ENCODE measurements at places on chromosomes 5 and 9. TPM values are rescaled to one million over a fixed set of nuclear protein-coding genes. Genes with fewer than 3 reads are reported as not detected.
A peak's percentile ranks its signal among the peaks of the same experiment; 100 is the strongest.

ENHO gene
- 0.24 TPM for total RNA-seq

GRCh38 chr5:77356740-77357139, 135.4 kb downstream of the WDR41 start:
- ATAC-seq = peak; percentile 70

ZBTB26 gene
- total RNA-seq = 2.0 TPM

DNA sequence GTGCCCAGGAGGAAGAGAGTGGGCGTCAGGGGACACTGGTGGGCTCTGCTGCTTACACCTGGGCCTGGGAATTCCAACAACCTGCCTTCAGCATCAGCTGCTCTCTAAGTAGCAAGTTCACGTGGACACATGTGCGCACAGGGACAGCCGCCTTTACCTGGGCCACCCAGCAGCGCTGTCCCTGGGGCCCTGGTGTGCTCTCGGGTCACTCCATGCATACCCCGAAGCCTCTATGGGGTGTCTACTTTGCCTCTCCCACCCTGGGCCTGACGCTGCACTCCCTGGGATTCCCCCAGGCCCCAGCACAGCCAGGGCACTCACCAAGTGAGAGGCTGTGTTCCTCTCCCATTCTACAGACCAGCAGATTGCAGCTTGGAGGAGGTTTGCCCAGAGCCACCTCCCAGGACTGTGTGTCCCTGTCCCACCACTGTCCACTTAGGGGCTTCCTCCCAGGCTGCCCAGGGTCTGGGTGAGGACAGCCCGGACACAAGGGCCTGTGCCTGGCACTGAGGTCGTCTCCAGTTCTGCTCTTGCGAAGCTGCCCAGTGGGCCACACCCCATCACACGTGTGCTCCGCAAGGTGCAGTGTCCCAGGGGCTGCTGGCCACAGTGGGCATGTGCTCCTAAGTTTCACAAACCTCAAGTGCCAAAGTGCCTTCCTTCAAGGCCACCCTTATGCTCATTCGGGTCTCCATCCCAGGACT, 5.9 kb downstream of the NINJ1 start:
- no peak for ATAC-seq

PJA2 gene
- total RNA-seq = 39.2 TPM

DNA sequence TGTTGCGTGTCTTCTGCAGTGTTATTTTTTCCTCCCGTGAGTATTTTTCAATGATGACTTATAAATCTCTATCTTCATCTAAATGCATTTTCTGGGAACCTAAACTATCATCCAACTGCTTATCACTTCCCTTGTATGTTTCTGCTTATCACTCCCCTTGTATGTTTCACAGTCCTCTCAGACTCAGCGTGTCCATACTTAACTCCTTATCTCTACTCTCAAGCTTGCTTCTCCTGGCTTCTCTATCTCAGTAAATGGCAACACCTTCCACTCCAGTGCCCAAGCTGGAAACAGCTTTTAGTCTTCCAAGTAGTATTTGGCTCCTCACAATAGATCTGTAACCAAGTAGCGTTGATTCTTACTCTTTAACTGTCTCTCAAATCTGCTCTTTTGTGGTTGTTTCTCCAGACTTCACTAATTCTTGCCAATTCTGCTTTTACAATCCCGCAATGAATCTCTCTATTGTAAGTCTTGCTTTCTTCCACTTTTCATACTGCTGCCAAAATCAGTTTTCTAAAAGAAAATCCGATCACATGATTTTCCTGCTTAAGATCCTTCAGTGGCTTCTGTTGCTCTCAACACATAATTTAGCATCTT, 33.8 kb upstream of the TXNDC8 start:
- no peak for ATAC-seq

TIMD4 gene
- total RNA-seq = 0.20 TPM

GRCh38 chr5:172973127-172973916, 10.2 kb upstream of the ATP6V0E1 start:
- ATAC-seq = no peak

NOXA1 gene
- 5.5 TPM for total RNA-seq

ZFP37 gene
- 1.1 TPM for total RNA-seq

DNA sequence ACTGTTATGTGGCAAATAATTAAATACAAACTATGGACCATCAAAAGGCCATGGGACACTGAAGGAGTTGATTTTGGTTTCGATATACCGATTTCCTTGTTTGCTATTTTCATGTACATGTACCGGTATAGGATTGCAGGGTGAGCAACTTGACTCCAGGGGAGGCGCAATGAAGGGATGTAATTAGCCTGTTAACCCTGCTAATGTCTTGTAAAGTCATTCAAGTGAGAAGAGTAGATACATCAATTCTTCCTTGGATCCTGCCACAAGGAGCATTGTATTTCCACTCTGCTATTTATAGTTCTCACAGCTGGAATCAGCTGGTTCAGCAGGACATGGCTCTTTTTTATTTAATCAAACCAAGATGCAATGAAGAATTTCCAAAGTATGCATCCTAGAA, 102.0 kb downstream of the STK32A start:
- no peak for ATAC-seq

DNA sequence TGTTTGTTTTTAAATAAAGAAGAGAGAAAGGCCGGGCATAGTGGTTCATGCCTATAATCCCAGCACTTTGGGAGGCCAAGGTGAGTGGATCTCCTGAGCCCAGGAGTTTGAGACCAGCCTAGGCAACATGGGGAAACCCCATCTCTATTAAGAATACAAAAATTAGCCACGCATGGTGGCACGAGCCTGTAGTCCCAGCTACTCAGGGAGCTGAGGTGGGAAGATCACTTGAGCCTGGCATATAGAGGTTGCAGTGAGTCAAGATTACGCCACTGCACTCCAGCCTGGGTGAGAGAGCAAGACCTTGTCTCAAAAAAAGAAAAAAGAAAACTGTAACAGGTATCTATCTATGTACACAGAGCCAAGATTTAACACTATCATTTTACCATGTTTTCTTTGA, 34.2 kb upstream of the CDC42SE2 start:
- ATAC-seq = no peak

GRCh38 chr5:95879661-95880060, 57.1 kb upstream of the GLRX start:
- no peak for ATAC-seq

ADRB2 gene
- total RNA-seq = 2.8 TPM

SLC36A3 gene
- not detected for total RNA-seq

SLC2A6 gene
- 0.80 TPM for total RNA-seq

DNA sequence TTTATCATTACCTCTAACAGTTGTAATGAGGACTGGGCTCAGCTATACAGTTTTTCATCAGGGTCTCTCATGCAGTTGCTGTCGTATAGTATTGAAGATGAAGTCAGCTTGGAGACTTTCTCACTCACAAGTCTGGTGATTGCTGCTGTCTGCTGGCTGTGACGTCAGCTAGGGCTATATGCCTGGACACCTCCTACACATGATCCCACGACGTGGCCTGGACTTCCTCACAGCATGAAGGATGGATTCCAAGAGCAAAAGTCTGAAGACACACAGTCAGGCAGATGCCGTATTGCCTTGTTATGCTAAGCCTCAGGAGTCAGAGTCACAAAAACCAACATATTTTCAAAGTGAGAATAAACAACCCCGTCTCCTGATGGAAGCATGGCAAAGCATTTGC, 193.3 kb downstream of the LURAP1L start:
- ATAC-seq = no peak

UGT3A1 gene
- not detected for total RNA-seq

- no peak for ATAC-seq
Observed at GRCh38 chr9:112443200-112443599, 43.4 kb upstream of the KIAA1958 start.

DNA sequence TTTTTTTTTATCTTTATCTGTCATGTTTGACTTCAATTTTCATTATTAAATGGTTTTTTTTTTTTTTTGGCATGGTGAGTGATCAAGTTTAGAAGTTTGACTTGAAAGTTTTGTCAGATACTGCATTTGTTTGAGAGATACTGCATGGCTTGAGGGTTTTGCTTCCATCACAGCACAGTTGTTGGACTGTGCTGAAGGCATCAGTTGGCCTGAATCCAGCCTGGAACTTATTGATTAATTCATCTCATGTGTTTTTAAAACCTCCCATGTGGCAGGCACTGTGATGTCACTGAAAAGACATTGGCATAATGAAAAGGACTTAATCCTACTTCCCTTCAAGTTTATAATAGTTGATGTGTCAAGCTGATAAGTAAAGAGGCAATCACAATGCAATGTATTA, 128.4 kb downstream of the FGF10 start:
- no peak for ATAC-seq

- no peak for ATAC-seq
Observed at GRCh38 chr9:60545878-60546385, 368.3 kb upstream of the SPATA31A5 start.

- ATAC-seq = no peak
Observed at GRCh38 chr9:120443489-120443888, 136.5 kb downstream of the CDK5RAP2 start.

DNA sequence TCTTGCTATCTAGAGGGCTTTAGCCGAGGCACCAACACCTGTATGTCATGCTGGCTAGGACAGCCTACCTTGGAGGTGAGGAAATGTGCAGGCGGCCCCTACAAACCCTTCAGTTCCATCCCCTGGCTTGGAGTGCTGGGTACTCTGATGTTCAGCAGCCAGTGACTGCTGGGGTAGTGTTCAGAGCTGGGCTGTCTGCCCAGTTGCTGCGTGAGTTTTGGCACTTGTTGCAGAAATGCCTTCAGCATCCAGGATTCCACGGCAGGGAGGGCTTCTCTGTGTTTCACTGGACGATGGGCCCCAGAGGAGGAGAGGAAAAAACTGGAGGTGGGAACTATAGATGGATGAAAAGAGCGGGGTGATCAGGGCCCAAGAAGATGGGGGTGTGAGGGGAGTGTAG, 10.4 kb downstream of the SWI5 start:
- ATAC-seq = no peak

GRAMD2B gene
- 8.5 TPM for total RNA-seq

DNA sequence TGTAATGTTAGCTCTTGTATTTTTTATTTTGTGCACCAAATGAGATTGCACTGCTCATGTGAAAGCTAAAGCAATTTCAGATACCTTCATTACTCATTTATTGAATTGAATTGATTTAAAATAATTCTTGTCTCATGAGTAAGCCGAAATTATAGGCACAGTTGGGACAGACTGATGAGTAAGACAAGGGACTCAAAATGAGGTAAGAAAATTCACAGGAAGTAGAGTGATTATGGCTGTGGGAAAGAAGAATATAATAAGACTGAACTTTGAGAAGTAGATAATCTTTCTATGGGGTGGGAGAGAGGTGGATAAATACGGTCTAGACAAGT, 51.1 kb downstream of the NUDT12 start:
- ATAC-seq = no peak

GRCh38 chr5:10677533-10677932, 83.5 kb downstream of the DAP start:
- ATAC-seq = no peak

SOX30 gene
- not detected for total RNA-seq
